ENCODE measurements at places on chromosomes 3 and 15. TPM values are rescaled to one million over a fixed set of nuclear protein-coding genes. Genes with fewer than 3 reads are reported as not detected.

Gene MTMR10
- total RNA-seq: 109 TPM

Gene HYAL1
- total RNA-seq: 30.6 TPM

Gene CFAP44
- total RNA-seq: 0.98 TPM

Gene C3orf22
- total RNA-seq: not detected

Gene GLDN
- total RNA-seq: not detected

Gene ABHD10
- 26.2 TPM for total RNA-seq

Gene DPPA4
- not detected for total RNA-seq

Gene ANXA2
- 3,547 TPM for total RNA-seq

Gene UROC1
- total RNA-seq: not detected

Gene CCR9
- not detected for total RNA-seq

Gene STIMATE
- total RNA-seq: 17.0 TPM

Gene CASR
- not detected for total RNA-seq

Gene SPG21
- total RNA-seq: 84.7 TPM

Gene SPINK8
- not detected for total RNA-seq

Gene DZIP1L
- 4.6 TPM for total RNA-seq

Gene CLRN1
- total RNA-seq: not detected

Gene ASB14
- total RNA-seq: not detected

Gene CX3CR1
- total RNA-seq: not detected

Gene TRH
- total RNA-seq: not detected
